ENCODE measurements at places on chromosomes 1 and 21.

DNA sequence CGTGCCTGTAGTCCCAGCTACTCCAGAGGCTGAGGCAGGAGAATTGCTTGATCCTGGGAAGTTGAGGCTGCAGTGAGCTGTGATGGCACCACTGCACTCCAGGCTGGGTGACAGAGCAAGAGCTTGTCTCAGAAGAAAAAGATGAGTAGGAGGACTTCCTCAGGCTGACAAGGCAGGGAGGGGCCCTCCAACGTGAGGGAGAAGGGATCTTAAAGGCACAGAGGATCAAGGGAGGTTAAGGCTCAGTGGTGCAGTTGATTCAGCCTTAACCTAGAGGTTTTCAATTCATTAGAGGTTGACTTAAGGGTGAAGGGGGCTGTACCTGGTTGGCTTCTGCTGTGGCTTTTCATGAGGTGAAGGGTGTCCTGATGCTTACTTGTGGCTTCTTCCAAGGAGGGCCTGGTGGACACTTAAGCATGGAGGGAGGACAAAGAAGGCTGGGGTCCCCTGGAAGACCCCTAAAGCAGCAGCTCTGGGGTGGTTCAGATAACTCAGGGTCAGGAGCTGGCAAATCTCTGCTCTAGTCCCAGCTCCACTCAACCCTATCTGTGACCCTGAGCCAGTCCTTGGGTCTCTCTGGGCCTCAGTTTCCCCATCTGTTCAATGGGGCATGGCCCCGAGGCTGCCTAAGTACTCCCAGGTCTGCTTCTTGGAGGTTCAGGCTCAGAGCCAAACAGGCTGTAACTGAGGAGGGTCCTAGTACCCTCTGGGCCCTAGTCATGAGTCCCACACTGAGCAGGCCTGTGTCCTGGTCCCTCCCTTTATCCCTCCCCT, 6.3 kb downstream of the EXTL1 start:
- no peak for DNase-seq

- no peak for DNase-seq
Observed at GRCh38 chr1:171381866-171382210, 67.9 kb downstream of the FMO4 start.

DNA sequence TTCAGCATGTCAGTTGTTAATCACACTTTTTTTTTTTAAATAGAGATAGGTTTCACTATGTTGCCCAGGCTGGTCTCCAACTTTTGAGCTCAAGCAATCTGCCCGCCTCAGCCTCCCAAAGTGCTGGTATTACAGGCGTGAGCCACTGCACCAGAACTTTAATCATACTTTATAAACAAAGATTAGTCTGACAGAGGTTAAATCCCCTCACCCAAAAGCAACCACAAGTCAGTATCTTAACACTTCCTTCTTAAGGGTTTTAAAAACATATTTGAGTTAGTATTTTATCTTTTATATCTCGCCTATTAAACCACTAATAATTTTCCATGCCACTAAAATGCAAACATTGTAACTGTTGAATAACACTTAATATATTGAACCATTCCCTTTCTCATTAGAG, 70.2 kb downstream of the COP1 start:
- no peak for DNase-seq

DNA sequence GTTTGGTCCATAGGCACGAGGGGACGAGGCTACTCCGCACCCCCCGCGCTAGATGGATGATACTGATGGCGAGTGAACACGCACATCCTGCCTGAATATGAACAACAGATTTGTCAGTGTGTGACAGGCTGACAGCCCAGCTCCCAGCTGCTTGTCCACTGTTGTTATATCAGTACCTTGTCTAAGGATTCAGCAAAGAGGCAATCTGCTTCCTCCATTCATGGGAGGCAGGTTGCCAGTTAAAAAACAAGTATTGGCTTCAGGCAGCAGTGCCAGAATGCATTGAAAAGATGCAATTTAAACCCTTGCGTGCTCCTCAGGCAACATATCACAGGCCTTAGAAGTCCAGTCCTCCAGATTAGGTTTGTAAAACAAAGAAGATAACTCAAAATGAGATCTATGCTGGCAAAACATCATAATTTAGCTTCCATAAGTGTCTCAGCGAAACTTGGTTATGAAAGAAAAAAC, 223.3 kb downstream of the GPATCH2 start:
- no peak for DNase-seq

DNA sequence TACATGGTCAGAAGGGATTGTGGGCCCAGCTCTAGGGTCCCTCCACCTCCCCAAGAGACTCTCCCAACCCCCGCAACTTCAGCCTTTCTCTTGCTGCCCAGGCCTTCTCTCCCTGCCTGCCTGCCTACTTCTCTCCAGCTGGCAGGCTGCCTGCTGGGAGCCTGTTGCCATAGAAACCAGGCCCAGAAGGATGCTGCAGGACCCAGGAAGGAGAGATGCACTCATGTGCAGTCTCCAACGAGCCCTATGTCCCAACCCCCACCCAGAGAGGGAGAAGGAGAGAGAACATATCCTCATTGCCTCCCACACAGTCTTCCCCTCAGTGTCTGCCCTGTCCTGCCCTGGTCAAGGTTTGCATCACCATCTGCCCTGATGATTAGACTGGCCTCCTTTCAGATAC, 10.8 kb upstream of the SMIM12 start:
- DNase-seq = no peak

- no peak for DNase-seq
Observed at GRCh38 chr1:150973836-150974579, 627 bp downstream of the CERS2 start.

- peak; percentile 65 for DNase-seq
Observed at GRCh38 chr1:233904633-233905415, at the start of gene SLC35F3. Gene SLC35F3, plus strand, starts transcription at chr1:233904676.

DNA sequence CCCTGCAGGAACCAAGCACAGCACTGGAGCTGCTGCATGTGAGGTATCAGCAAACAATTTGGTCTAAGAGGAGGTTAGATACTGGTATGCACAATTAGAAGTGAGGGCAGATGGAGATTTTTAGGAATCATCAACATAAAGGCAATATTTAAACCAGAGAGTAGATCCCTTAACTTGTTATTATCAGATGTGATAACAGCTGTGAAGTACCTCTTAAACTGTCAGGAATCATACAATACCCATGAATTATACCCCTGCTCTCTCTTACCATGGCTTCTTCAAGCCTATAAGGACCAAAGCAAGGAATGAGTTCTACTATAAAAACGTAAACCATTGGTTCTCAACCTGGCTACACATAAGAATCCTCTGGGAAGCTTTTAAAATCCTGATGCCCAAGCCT, 3.9 kb downstream of the BCAR3 start:
- no peak for DNase-seq

DNA sequence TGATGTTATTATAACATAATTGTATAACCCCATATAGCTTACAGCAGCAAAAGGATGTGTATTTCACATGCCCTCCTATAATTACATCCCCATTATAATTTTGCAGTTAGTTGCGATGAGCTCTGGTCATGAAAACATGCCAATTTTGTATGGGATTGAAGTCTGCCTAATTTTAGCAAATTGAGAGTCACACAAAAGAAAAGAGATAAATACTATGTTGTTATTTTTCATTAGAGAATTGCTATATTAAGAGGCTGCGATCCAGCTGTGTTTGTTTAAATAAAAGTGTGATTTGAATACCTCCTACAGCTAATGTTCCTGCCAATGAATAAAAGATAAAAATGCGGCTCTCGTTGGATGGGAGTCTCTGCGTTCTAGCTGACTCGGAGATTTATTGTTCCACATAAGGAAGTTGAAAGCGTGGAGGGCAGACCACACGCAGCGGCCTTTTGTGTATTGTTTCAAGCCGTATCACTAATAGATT, 461.0 kb upstream of the NFIA start:
- no peak for DNase-seq

DNA sequence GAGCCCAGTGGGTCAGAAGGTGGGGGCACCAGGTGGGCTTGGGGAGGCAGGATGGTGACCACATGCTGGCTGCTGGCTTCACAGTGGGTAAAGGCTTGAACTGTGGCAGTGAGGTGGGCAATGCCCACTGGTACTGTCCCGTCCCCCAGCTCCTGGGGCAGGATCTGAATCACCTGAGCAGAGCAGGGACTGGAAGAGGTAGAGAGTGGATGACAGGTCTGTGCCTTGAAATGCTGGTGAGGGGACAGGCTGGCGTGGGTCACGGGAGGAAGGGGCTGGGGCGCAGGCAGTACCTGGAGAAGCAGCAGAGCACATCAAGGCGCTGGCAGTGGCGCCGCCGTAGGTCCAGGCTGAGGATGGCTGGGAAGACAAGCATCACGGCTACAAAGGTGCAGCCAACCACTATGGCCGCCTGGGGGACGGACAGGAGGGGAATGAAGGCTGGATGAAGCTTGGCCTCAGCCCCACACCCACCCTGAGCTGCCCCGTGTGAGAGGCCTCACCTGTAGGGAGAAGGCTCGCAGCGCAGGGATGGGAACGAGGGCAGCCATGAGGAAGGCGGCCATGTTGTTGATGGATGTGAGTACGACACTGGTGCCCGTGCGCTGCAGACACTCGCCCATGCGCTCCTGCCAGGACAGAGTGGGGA, 14.9 kb downstream of the PTCH2 start:
- DNase-seq = no peak

DNA sequence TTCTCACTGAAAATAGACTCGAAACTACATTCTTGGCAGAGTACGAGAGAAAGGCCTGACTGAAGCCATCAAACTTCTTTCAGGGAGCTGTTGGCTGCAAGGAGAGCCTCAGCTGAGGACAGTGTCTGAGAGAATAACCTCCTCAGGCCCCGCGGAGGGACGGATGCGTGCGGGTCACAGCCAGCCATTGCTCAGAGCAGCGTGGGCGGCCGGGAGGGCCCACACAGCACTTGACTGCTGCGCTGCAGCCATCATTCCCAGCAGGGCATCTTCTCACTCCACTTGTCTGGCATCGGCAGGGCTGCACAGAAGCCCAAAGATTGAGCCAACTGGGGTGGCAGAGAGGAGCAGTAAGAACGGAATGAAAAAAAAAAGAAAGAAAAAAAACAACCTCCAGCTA, 113.5 kb downstream of the XCL2 start:
- DNase-seq = no peak

- no peak for DNase-seq
Observed at GRCh38 chr1:10693497-10694273, 102.8 kb downstream of the CASZ1 start.

DNA sequence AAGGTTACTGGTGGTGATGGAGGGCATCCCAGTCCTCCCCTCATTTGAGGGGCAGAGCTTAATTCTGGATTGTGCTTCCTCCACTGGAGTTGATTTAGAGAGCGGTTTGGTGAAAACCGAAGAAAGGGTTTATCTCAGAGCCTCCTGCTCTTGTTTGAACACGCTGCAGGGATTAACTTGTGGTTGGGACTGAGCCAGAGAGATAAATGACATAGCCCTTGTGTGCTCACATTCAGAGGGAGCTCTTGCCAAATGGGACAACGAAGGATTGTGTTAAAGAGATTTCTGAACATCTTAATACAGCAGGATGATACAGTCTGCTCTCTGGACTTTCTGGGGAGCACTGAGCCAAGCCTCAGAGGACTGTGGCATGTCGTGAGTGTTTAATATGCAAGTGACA, 308.2 kb downstream of the DISC1 start:
- DNase-seq = no peak

- no peak for DNase-seq
Observed at GRCh38 chr1:157584503-157584902, 13.4 kb downstream of the FCRL4 start.
